Kasumi-1 (cell line): ENCODE measurements at places on chromosomes 5 and 9.

- DNase-seq, result peak; percentile 96
Measured at GRCh38 chr5:177429248-177430040, 3.0 kb downstream of the GRK6 start.

DNA sequence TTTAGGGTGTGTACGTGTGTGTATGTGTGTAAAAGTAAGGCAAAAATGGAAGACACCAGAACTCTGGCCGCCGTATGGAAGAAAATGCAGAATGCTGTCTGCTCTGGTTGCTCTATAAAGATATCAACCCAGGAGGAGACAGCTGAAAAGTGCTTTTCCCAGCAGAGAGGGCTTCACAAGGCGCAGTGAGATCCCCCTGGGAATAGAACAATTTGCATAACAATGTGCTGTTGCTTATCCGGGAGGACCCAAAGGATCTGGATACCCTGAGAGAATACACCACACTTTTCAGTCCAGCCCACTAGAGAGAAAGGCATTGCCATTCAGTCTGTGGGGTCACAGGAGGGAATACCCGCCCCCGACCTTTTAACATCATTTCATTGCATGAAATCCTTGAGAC, 230.6 kb downstream of the EBF1 start:
- DNase-seq, result no peak

DNA sequence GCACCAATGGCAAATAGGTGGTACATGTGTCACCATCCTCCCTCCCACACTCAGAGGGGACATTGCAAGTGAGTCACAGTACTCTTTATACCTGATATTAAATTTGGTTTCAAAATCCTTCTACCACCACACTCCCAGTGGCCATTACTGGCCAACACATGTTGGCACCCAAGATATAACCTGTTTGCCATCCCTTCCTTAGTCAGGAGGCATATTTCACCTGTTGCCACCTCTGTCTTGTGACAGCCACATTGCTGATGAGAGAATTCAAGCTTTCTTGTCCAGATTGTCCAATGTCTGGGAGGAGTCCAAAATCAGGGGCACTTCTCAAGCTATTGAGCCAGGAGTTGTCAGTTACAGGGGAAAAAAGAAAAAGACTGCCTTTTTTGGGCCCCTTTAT, 80.2 kb upstream of the WWC1 start:
- DNase-seq, result no peak

- DNase-seq, result no peak
Measured at GRCh38 chr5:68924481-68925145, 169.2 kb upstream of the SLC30A5 start.

GRCh38 chr9:112555844-112556482, 69.3 kb downstream of the KIAA1958 start:
- no peak for DNase-seq

DNA sequence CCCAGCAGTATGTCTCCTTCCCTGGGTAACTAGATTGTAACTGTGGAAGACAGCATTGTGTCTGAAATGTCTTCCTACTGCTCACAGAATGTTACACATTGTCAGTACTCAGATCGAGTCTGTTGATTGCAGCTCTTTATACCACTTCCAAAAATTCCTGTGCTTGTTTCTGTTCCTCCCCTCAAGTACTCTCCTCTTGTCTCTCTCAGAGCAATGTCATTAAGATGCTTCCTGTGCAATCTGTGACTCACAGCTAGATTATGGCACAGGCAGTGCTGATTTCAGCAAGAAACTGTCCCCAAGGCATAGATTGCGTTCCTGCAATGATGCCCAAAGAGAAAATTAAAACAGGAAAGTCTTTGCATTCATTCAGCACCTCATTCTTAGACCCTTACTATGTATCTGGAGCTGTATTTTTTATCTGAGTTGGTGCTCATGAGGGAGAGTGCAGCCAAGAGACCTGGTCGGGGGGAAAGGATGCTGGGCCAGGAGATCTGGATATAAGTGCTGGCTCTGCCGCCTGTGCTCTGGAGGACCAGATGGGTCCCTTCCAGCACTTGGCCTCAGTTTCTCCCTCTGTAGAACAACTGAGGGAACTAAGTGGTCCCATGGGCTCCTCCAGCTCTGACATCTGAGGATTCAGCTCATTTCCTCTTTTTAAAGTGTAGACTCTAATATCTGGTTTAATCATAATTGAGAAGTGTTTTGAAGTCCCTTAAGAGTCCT, 40.8 kb upstream of the GNPDA1 start:
- peak; percentile 35 for DNase-seq

DNA sequence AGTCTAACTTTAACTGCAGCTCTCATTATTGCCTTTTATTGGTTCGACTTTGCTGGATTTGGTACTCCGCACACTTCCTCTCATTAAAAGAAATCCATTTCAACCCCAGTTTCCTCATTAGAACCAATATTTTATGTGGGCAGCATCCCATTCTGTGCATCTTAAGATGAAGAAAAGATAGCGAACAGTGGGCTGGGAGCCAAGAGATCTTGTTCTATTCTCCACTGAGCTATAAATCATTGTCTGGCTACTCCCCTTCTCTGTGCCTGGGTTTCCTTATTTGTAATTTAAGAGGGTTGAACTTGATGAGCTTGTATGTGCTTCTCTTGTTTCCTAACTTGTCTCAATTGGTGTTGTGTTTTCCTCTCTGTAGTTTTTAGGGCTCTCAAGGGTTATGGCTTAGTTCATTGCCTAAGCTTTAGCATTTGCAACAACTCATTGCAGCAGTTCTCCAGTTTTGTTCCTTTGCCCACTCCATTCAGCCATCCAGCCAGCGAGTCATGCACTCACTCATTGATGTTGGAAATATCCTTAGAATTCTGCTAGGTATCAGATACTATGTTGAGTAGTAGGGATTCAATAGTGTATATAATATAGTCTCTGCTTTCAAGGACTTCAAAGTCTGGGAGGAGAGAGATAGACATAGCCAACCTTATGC, 273.3 kb upstream of the TNC start:
- no peak for DNase-seq
